Fibroblast of lung (primary cell): ENCODE measurements at places on chromosomes 7 and 10. TPM values are rescaled to one million over a fixed set of nuclear protein-coding genes. Genes with fewer than 3 reads are reported as not detected.

The MRLN gene
- total RNA-seq: not detected in 2 replicates

The FZD8 gene
- 0.66 and 0.77 TPM in 2 replicates for total RNA-seq

The LOXL4 gene
- 52.6 and 73.0 TPM in 2 replicates for total RNA-seq

The CWF19L1 gene
- 17.3 and 21.3 TPM in 2 replicates for total RNA-seq

The CLRN3 gene
- not detected in 2 replicates for total RNA-seq

The GRID2IP gene
- not detected in 2 replicates for total RNA-seq

The SEM1 gene
- total RNA-seq: 50.8 and 52.7 TPM in 2 replicates

The ZDHHC4 gene
- 65.2 and 72.7 TPM in 2 replicates for total RNA-seq

The TAS2R5 gene
- 1.0 and 1.3 TPM in 2 replicates for total RNA-seq

The HEPACAM2 gene
- under 0.01 TPM in 2 replicates for total RNA-seq

The GIMAP8 gene
- under 0.01 TPM in 2 replicates for total RNA-seq

The HABP2 gene
- total RNA-seq: not detected in 2 replicates

The PRLHR gene
- not detected in 2 replicates for total RNA-seq

The PTF1A gene
- total RNA-seq: not detected in 2 replicates

The CARD11 gene
- total RNA-seq: not detected in 2 replicates

The NPSR1 gene
- not detected in 2 replicates for total RNA-seq

The MRPL32 gene
- total RNA-seq: 55.5 and 63.7 TPM in 2 replicates

The EN2 gene
- total RNA-seq: under 0.01 TPM in 1 of 2 replicates, not detected in the other

The SLC25A40 gene
- 4.1 and 6.3 TPM in 2 replicates for total RNA-seq
